ENCODE measurements at places on chromosomes 7 and 10. TPM values are rescaled to one million over a fixed set of nuclear protein-coding genes. Genes with fewer than 3 reads are reported as not detected.

The ITGB8 gene
- not detected for total RNA-seq

The ZNF680 gene
- 13.5 TPM for total RNA-seq

The CC2D2B gene
- total RNA-seq = not detected

The LIPJ gene
- not detected for total RNA-seq

The MEOX2 gene
- not detected for total RNA-seq

The PDE1C gene
- not detected for total RNA-seq

All from activated CD4-positive, alpha-beta memory T cell treated with anti-CD3 and anti-CD28 coated beads for 36 hours (primary cell).